ENCODE measurements at places on chromosomes 3 and 15.
A peak's percentile ranks its signal among the peaks of the same experiment; 100 is the strongest.

DNA sequence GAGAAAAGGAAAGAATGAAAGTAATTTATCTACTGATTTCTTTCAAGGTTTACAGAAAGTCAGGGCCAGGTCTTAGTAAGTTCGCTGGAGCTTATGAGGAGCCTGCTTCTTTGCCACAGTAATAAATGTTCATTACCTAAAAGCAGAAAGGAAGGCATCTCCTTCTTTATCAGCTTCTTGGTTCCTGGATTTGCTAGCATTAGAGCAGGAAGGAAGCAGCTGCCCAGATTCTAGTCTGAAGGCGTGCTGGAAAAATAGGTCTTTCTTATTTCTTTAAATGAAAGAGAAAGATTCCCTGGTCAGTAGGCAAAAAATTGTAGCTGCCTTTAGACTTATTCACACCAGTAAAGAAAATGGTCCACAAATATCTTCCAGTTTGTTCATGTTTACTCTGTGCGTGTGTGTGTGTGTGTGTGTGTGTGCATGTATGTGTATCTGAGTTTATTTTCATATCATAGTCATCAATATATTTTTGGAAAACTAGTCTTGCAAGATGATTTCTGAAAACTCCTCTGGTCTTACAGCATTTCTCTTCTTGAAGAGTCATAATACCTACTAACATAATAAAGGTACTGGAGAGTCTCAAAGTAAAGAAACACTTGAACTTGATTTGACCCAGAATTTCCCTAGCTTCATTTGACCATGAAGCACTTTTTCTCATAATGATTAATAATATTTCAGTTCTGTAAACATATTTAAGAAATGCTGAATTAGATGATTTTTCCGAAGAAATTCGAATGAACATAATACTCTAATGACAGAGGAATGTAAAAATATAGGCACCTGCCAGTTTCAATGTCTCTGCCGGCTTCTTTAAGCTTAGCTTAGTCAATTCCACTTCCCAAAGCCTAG is 255.3 kb upstream of the ZPLD1 start:
- peak; percentile 42 for DNase-seq

DNA sequence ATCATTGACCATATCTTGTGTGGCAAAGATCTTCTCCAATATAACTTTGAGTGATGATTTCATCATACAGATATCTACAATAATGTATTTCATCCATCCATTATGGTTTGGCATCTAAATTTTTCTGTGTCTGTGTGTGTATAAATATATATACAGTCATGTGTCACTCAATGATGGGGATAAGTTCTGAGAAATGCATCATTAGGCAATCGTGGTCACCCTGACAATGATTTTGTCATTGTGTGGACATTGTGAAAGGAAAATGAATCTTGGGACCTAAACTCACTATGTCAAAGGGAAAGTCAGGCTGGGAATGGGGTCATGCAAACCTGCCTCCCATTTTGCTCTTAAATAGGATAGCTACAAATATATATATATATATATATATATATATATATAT is 12.4 kb downstream of the CFAP161 start:
- DNase-seq: no peak

- DNase-seq: no peak
Measured at GRCh38 chr3:51382947-51383578, 2.0 kb upstream of the MANF start.

DNA sequence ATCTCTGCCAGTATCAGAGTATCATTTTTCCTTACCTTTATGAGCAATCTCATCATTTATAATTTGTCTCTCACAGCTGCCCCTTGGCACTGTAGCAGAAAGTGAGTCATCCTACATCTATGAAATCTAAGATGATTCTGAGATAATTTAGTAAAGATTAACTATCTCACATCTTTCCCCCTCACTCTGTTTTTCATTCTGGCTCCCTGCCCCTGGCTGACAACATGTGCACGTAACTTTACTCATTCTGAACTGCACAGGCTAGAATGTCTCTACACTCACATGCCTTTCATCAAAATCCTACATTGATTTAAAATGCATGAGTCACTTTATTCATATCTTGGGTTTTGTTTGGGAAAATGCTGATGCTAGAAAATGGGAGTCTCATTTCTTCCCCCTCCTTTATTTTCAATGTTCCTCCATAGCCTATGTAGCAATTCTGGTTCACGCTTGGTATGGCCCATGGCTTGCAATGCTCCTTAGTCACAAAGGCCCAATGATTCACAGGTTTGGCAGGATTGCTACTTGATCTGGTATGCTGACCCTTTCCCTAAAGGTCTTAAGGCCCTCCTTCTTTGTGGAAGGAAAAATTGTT is 838.5 kb downstream of the TUSC7 start:
- DNase-seq: no peak

DNA sequence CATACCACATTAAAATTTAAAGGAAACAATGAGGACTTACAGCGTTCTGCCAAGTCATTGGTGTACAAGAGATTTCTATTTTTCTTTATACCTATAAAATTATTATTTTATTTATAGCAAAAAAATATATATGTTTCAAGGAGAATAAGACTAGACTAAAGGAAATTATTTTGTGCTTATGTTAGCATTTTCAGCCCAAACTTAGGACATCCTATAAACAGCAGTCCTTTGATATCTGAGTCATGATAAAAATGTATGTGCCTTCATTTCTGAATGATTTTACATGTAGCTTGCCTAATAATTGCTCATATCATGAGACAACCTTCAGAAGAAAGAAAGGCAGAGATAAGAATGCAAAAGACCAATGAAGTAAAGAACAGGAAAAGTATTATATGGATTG is 16.7 kb upstream of the CPA3 start:
- no peak for DNase-seq

- no peak for DNase-seq
Measured at GRCh38 chr3:37858742-37859141, 2.9 kb upstream of the CTDSPL start.

GRCh38 chr3:178795349-178795748 is 259.1 kb downstream of the KCNMB2 start:
- no peak for DNase-seq

DNA sequence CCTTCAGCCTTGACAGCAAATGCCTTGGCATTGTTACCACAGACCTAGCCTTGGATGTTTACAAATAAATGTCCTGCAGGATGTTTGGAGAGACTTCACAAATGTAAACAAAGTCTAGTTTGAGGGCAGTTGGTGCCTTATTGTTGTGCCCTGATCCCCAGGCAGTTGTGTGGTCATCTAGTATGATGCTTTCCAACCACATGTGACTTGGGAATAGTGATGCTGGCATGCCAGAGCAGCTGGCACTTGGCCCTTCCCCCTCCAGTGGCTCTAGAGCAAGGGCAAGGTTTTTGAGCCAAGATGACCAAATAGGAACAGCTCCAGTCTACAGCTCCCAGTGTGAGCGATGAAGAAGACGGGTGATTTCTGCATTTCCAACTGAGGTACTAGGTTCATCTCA is 258.2 kb downstream of the ADAMTS17 start:
- no peak for DNase-seq

DNA sequence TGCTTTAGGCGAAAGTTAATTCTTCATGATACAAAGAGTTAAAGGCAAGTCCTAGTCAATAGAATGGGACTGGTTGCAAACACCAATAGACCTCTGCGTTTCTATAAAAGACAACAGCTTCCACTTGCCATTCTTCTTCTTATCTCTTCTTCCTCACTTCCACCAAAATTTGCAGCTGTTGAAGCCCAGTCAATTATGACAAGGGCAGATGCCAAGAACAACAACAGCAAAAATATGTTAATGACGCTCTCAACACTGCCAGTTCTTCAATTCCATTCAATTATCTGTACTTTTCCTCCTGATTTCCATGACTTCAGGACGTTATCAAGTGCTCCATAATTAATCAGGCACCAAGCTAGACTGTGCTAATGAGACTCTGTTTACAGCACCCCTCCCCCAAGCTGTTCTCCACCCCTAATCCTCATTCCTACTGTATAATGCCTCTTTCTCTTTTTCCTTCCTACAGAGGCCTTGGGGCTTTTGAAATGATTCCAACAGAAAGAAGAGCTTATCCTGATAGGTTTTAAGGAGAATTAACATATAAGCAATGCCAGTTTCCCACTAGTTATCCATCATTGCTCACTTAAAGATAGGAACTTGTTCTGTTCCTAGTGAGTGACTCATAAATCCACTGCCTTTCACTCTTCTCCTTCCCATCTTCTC is 1160.5 kb downstream of the IGSF11 start:
- no peak for DNase-seq

- peak; percentile 87 for DNase-seq
Measured at GRCh38 chr3:50525987-50526386, 22.6 kb upstream of the CACNA2D2 start.

DNA sequence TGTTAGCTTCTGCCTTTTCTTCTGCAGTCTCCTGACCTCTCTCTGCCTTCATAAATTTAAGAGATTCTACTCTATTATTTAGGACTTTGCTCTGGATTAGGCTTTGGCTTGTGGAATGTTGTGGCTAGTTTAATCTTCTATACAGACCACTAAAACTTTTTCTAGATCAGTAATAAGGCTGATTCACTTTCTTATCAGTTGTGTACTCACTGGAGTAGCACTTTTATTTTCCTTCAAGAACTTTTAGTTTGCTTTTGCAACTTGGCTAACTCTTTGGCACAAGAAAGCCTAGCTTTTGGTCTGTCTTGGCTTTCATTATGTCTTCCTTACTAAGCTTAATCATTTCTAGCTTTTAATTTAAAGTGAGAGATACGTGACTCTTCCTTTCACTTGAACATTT is 265.5 kb upstream of the TBC1D5 start:
- no peak for DNase-seq

- DNase-seq: no peak
Measured at GRCh38 chr3:194893121-194893987, 207.7 kb downstream of the FAM43A start.

DNA sequence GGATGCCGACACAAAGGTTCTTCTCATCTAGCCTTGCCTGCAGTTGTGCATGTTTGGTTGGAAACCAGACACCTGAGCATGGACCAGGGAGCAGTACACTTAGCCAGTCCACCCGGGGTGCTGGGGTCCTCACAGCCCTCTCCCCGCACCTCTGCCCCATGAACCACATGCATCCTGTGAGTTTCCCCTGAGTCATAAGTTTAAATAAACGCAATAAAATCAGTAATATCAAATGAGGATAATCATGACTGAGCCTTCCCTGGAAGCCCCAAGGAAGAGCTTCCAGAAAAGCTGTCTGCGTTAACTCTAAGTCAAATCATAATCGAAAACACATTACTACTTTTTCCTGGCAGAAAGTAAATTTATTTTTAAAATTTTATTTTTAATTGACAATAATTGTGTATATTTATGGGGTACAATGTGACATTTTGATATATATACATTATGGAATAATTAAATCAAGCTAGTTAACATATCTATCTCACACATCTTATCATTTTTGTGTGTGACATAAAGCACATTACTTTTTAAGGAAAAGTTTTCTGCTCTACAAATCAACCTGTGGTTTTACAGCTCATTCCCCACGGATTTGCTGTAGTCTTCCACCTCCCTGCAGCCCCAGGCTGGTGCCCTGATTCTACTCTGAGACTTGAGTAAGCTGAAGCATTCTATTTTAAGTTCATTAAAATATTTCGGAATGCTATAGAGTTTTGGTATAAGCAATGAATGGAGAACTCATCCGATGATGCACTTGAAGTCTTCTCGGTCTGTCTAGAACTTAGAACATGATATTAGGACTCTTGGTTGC is 166.0 kb upstream of the EIF1B start:
- DNase-seq: no peak

Data from erythroblast (primary cell).